ENCODE measurements at places on chromosomes 12 and 14. TPM values are rescaled to one million over a fixed set of nuclear protein-coding genes. Genes with fewer than 3 reads are reported as not detected.

The POTEG gene
- 2.2 TPM for total RNA-seq

The HOXC10 gene
- total RNA-seq, result 2.7 TPM

DNA sequence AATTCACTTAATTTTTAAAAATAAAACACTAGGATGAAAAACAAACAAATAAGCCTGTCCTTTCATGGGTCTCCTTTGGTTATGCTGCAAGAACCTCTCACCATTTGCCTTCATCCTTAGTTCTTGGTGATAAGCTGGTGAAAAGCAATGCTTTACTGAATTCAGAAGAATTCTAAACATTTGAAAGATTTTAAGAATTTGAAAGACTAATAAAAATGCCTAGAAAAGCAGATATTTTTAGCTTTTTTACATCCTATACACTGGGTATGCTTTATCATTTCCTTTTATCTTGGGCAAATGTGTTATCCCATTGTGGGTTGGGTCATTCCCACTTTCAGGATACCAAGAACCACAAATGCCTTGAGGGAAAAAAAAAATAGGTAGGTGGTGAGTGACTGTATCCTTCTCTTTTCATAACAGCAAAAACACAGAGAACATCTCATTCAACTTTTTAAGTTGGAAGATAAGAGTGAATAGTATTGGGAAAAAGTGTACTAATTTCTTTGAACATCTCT lies 197.1 kb upstream of the ABCD2 start:
- peak; percentile 8 for DNase-seq

- DNase-seq, result no peak
These were observed 941 bp upstream of the STAB2 start for GRCh38 chr12:103586132-103586531.

- no peak for DNase-seq
These were observed 4.4 kb downstream of the C12orf54 start for GRCh38 chr12:48486679-48487078.
